NCI-H1694 (cell line): ENCODE measurements at places on chromosomes 5 and 9.

DNA sequence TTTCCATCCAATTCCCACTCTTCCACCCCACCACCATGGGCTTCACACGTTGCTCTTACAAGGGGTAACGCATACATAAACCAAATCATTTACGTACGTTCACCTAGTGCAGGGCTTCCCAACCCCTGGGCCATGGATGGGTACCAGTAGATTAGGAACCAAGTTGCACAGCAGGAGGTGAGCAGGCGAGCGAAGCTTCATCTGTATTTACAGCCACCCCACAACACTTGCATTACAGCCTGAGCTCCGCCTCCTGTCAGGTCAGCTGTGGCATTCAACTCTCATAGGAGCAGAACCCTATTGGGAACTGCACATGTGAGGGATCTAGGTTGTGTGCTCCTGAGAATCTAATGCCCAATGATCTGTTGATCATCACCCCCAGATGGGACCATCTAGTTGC is 82.3 kb downstream of the CEMIP2 start:
- DNase-seq = no peak

DNA sequence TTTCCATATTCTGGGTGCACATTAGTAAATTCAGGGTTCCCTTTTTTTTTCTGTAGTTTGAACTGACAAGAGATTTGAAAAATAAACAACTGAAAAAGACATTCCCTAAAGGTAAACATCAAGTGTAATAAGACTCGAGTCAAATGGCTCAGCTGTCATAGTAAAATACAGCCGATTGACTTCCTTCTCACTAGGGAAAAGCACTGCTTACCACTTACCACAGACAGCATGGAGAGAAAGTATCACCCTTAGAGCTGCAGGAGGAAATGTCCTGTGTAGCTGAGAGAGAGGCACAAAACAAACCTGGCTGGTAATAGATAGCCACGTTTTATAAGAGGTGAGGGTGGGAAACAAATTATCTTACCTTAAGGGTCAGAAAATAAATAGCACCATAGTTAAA is 12.1 kb upstream of the DMAC1 start:
- no peak for DNase-seq

- DNase-seq = peak; percentile 22
Measured at GRCh38 chr5:428219-428618, 14.8 kb upstream of the EXOC3 start.

DNA sequence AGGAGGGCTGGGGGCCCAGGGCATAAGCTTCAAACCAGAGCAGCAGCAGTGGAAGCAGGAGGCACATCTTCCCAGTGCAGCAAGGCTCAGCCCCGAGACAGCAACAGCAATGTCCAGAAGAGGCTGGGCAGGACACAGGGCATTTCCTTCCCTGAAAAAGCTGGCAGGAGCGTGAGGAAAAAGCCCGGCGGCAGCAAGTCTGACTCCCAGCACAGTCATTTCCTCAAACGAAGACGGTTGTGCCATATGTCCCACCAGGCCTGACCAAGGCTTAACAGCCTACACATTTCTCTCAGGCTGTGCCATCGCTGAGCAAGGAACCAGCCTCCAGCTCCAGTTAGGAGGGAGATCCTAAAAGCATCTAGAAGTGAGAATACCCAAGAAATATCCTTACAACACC is 74.5 kb downstream of the APTX start:
- DNase-seq = no peak

DNA sequence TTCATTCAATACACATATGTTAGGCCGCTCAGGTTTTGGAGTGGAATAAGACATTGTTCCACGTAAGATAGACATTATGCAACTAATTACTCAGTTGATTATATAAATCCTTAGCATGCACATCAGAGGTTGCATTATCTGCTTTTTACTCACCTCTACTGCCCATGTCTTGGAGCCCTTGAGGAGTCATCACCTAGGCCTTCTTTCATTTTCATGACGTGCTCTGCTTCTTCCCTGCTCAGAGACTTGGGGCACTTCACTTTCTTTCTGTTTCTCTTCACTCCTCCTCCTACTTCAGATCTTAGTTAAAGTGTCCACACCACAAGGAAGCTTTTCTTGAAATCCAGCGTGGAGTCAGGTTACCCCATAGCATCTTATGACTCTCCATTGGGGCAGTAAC is 241.1 kb downstream of the TLR4 start:
- no peak for DNase-seq

GRCh38 chr5:67102708-67103107 is 93.9 kb downstream of the CD180 start:
- DNase-seq = no peak

DNA sequence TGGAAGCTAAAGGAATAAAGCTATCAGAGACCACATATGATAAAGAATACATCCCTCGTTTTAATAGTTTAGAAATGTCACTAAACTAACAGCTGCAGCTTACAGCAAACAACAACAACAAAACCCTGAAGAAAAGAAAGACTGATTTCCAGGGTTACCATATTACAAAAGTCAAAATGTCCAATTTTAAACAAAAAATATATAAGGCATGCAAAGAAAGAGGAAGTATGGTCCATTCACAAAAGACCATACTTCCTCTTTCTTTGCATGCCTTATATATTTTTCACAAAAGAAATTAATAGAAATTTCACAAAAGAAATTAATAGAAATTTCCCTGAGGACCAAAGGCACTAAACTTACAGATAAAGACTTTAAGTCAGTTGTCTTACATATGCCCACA is 354.2 kb downstream of the ARL15 start:
- DNase-seq = no peak
